ENCODE measurements at places on chromosomes 2 and 18.

DNA sequence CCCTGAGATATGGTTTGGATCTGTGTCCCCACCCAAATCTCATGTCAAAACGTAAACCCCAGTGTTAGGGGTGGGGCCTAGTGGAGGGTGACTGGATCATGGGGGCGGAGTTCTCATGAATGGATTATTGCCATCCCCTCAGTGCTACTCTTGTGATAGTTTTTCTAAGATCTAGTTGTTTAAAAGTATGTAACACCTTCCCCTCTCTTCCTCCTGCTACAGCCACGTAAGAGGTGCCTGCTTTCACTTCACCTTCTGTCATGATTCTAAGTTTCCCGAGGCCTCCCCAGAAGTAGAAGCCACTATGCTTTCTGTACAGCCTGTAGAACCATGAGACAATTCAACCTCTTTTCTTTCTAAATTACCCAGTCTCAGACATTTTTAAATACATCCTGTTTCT is 16.9 kb downstream of the PUM2 start:
- DNase-seq, result no peak

GRCh38 chr2:75146606-75147332 is 52.6 kb downstream of the TACR1 start:
- no peak for DNase-seq

DNA sequence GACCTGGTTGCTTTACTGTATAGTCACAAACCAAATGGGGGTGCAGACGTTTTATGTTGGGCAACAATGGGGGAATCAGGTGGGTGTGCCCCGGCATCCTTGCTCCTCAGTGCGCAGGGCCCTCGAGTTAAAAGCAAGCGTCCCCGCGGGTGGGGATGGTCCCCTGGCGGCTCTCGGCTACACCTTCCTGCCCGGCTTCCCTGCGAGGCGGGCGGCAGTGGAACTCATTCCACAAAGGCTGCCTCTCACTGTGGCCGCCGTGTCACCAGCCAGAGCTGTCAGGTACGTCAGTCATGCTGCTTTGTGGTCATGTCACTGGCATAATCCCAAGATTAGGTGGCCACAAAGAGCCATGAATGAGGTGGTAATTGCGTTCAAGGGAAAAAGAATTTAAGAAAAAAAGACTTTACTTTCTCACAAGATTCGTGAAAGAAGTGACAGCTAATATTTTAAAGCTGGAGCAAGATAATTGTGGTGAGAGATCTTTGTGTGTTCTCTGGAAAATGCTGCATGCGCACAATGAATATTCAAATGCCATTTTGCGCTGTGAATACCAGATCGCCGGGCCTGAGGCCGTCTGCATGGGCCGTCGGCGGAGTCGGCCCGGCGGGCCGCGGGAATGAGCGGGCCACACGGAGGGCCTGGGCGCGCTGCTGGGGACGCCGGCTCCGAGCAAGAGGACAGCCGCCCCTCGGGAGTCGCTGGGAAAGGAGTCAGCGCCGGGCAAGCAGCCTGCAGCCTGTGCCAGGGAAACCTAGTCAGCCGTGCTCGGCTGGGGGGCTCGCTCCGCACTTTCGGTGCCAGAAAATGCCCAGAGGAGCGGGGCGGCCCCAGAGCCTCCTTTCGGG is 82.3 kb upstream of the LDLRAD4 start:
- no peak for DNase-seq

GRCh38 chr2:20532634-20533437 is 86.0 kb downstream of the RHOB start:
- DNase-seq, result no peak

- DNase-seq, result no peak
Measured at GRCh38 chr2:203893401-203893800, 25.8 kb downstream of the CTLA4 start.
